Fibroblast of skin of back (primary cell): ENCODE measurements at places on chromosomes 12 and 14.

- no peak for DNase-seq
Observed at GRCh38 chr14:93458234-93458633, 27.5 kb downstream of the UNC79 start.

DNA sequence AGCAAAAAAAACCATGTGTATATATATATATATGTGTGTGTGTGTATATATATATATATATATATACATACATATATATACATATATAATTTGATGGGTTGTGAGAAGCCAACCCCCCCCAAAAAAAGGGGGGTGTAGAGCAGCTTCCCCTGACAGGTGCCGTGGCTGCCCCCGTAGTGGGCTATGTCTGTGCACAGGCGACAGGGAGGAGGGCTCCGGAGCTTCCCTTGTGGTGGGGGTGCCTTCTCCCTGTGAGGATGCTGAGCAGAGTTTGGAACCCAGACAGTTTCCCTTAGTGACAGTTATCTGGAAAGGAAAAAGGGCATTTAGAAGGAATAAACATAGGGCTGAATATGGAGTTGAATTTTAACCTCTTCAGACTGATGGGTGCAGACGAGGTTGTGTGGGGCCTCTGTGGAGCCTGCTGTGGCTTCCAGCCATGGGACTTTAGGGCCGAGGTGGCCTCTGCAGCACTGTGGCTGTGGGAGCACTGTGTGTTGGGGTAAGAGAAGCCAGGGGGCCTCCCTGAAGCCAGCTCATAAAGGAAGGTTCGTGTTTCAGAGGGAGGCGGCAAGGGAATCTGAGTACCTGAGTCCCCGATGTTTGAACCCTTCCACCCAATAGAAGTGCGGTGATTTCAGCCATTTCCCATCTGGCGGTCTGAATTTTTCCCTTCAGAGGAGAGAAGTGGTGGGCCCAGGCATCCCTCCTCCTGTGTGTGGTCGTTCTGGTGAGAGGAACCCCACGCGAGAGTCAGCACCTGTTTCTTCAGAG lies 19.8 kb downstream of the XRCC3 start:
- no peak for DNase-seq

GRCh38 chr14:75424496-75424895 lies 3.3 kb upstream of the JDP2 start:
- no peak for DNase-seq

DNA sequence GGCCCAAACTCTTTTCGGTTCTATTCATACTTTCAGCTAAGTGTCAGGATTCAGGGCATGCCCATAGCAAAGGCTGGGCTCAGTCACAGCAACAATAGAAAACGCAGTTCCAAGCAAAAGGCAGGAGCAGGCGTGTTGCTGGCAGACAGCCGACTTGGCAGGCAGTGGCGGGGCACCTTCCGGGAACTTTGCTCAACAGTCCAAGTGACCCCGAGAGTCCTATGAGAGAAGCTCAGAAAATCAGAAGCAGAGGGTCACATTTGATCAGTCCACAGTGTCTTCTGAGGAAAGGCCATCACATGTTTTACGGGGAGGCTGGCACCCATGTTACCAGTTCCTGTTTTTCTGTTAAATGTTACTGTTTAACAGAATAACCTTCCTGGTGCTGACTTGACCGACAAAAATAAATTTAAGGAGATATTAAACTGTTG lies 115.0 kb downstream of the DACT1 start:
- no peak for DNase-seq

DNA sequence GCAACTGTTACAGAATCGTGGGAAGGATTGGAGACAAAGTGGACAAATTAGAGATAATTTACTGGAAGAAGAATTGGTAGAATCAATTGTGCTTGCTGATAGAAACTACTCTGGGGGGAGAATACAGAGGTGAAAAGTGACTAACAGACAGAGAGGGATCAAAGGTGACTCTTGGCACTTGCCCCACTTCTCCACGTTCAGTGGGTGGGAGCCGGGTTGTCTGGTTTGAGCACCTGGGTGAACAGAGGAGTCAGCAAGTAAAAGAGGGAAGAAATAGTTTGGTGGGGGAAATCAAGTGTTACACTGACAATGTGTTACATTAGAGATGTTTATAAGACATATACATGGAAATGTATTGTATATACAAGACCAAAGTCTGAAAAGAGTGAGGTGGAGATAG lies 69.1 kb downstream of the PPP2R5E start:
- no peak for DNase-seq

GRCh38 chr14:68377459-68377858 lies 415.4 kb downstream of the ZFP36L1 start:
- DNase-seq: no peak

GRCh38 chr12:49847161-49847560 lies 4.3 kb upstream of the BCDIN3D start:
- DNase-seq: no peak

GRCh38 chr12:127675936-127676335 lies 591.0 kb upstream of the TMEM132C start:
- no peak for DNase-seq

GRCh38 chr12:109951751-109952150 lies 44.4 kb downstream of the GIT2 start:
- DNase-seq: peak; percentile 63

GRCh38 chr12:104671409-104672095 lies 214.8 kb downstream of the CHST11 start:
- DNase-seq: peak; percentile 94

DNA sequence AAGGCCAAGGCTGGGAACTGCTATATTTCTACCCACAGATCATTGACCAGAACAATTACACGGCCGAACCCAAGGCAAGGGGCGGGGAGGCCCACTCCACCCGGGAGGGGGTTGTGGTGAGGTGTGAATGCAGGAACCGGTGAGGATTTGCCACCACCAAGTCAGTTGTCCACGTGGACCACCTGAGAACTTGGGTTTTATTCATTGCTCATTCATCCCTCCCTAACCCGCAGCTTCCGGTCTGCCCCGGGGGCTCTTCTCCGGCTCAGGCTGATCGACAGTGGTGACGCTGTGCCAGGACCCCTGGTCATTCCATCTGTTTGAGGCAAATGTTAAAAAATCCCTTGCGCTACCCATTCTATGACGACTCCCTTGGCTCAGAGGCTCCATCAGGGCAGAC lies 127.7 kb upstream of the RTL1 start:
- DNase-seq: no peak

DNA sequence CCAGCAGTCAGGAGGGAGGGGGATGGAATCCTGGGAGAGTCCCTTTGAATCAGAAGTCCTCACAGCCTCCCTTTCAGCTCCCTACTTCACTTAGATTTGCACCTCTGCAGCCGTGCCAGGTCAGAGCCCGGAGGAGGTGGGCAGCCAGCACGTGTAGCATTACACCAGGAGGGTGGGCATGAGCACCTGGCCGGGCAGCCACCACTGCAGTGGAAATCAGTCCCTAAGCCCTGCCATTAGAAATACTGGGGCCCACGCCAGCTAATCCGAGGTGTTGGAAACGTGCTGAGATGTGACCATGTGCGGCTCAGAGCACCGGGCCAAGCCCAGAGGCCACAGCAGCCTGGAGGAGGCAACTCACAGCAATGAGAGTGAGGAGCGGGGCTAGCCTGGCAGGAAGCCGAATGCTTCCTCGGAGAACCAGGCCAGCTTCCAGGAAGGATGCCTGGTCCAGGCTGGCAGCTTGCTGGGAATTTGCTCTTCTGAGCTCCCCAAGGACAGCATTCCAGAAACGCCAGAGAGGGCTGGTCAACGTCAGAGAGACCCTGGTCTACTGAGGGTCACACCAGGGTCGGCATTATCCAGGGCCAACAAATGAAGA lies 9.4 kb upstream of the CACNA2D4 start:
- peak; percentile 12 for DNase-seq

DNA sequence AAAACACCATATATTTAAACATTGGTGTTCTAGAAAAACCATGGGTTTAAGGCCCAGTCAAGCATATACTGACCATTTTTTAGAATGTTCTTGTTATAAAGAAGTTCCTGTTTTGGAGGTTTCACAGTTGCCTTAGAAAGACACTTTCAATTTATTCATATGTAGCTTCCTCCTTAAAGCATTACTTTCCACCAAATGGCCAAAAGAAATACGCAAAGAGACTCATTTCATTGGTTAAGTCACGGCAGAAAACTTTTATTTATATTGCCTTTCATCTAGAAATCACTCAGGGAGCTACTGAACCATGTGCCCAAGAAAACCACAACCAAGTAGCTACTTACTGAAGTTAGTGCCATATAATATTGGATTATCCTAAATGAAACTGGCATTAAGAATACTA lies 40.0 kb downstream of the MYBPC1 start:
- no peak for DNase-seq

GRCh38 chr14:30138567-30138966 lies 210.9 kb upstream of the PRKD1 start:
- no peak for DNase-seq

GRCh38 chr14:68386446-68386845 lies 406.4 kb downstream of the ZFP36L1 start:
- DNase-seq: no peak

DNA sequence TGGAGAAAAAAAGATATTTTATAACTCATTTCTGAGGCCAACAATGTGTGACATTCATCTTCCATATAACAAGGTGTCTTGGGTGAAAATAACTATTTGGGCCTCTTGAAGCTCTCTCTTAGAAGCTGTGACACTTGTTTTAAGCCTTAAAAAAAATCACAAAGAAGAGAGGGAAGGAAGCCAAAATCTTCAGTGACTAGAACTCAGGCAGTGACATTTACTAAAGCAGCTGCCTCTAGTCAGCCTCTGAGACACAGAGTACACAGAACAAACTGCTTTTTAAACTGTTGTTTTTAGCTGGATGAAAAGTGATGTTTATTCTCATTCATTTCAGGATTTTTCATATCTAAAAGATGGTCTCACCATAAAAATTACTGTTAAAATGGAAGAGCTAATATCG lies 793.6 kb downstream of the GALC start:
- no peak for DNase-seq

- peak; percentile 70 for DNase-seq
Observed at GRCh38 chr14:77640756-77641533, 24.5 kb upstream of the SPTLC2 start.

GRCh38 chr12:87116780-87117179 lies 860.6 kb upstream of the MGAT4C start:
- DNase-seq: no peak

GRCh38 chr12:127560041-127560478 lies 706.9 kb upstream of the TMEM132C start:
- DNase-seq: no peak

DNA sequence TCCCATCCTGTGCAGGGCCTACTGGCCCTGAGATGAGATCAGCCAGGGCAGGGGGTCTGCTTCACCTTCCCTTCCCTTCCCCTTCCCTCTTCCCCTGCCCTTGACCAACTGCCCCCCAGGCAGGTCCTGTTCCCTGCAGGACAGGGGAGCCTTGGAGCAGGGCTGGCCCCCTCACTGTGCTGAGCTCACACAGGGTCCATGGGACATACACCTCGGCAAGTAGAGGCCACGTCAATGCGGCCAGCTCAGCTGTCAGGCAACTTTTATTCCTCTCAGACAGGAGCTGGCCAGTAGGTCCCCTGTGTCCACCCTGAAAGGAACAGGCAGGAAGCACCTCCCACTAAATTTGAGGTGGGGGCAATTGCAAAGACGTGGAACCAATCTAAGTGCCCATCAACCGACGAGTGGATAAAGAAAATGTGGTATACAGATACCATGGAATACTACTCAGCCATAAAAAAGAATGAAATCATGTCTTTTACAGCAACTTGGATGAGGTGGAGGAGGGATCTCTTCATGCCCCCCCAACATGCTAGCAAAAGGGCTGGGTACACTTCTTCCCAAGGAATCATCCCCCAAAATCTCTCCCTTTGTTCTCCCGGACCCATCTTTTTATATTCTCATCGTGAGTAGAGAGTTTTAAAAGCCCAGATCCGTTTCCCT lies 148.7 kb downstream of the BCL11B start:
- no peak for DNase-seq

GRCh38 chr12:31756977-31757420 lies 28.2 kb upstream of the AMN1 start:
- no peak for DNase-seq

DNA sequence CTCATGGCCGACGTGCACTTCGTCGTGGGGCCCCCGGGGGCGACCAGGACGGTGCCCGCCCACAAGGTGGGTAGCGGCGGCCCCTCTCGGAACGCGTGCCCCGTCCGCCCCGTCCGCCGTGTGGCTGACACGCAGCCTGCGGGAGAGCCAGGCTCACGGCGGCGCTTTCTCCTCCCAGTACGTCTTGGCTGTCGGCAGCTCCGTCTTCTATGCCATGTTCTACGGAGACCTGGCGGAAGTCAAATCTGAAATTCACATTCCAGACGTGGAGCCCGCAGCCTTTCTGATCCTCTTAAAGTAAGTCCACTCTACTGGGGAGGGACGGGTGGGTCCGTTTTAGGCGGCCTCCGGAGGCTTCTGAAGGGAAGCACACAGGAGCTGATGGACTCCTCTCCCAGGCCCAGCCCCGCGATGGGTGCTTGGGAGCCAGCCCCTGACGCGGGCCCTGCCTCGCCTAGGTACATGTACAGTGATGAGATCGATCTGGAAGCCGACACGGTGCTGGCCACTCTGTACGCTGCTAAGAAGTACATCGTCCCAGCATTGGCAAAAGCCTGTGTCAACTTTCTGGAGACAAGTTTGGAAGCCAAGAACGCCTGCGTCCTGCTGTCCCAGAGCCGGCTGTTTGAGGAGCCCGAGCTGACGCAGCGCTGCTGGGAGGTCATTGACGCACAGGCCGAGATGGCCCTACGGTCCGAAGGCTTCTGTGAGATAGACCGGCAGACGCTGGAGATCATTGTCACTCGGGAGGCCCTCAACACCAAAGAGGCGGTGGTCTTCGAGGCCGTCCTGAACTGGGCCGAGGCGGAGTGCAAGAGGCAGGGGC lies 1.1 kb downstream of the BTBD6 start:
- peak; percentile 24 for DNase-seq

DNA sequence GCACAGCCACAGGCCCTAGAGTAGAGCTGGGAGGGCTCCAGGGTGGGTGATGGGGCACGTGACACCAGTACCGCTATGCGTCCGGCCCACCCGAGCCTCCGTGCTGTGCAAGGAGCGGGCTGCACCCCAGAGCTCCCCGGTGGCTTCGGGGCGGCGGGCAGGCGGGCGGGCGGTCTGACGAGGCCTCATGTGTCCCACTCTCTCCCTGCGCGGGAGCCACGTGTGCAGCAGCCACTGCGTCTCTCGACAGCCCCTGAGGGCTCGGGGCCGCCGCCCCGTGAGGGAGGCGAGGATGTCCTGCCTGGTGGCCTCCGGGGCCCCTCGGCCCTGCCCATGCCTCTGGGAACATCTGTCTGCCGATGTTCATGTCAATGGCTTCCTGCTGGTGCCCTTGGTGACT lies 51.2 kb upstream of the FBRSL1 start:
- DNase-seq: no peak

DNA sequence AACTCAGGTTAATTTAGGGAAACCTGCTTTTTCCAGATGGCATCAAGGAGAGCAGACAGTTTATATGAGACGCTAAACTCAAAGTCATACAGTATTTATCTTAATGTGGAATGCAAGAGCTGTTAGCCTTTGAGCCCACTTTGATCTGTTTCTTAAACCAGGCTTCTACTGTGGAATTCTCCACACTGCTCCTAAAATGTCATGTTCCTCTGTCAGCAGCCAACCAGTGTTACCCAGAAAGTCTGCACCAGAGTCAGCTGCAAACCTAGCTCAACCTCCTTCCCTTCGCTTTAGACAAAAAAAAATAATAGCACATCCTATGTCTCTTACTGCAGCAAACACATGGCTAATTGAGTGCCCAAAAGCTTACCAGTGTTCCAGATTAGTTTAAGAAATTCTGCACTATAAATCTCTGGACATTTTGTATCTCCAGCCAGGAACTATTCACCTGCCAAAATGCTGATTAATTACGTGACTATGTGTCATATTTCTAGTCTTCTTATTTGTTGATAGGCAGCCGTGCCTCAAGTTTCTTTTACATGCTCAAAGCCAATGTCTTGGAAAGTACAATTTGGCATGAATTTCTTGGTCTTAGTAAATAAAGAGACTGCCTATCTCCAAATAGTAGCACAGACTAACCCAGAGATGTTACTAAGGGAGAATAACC lies 21.8 kb downstream of the ARMH4 start:
- DNase-seq: no peak
